ENCODE measurements at places on chromosomes 11 and 22.

GRCh38 chr11:82831364-82831763 is 68.9 kb downstream of the PRCP start:
- H3K36me3 ChIP-seq, result no peaks in the 10 kb centered on the region
- H3K4me1 ChIP-seq, result no peaks in the 10 kb centered on the region
- no peak for DNase-seq
- no peak overlapping the region for H3K4me3 ChIP-seq
- no peak overlapping the region for H3K27ac ChIP-seq

- H3K27ac ChIP-seq, result no peak overlapping the region
- H3K4me3 ChIP-seq, result no peak overlapping the region
- peaks cover 6% of the 10 kb centered on the region for H3K27me3 ChIP-seq
- no peaks in the 10 kb centered on the region for H3K4me1 ChIP-seq
These were observed 23.1 kb downstream of the FADD start for GRCh38 chr11:70226183-70226582.

DNA sequence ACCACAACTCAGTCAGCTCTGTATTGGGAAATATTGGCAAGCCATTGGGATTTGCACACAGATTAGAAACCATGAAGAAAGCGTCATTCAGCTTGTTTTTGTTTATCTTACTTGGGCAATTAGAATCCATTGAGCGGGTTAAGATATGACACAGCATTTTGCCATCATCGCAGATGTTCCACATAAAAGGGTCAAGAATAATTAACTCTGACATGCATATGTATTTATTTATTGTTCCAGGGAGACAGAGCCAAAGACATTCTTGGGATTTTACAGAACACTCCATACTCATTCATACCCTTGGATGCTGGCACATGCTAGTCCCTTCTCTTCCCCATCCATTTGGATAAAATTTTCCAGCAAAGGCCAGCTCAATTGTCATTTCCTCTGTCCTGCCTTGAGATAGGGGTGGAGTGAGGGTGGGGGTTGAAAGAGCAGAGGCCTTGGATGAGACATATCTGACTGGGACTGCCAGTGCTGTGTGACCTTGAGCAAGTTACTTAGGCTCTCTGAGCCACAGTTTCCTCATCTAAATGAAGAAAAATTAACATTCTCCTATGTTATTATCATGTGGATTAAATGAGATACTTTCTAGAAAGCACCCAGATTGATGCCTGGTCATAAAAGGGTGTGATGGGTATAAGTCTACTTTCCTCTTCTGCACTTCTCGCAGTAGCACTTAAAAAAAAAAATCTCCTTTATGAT is 179.7 kb downstream of the RRAS2 start:
- H3K4me1 ChIP-seq, result peaks cover 3% of the 10 kb centered on the region
- H3K27me3 ChIP-seq, result peaks cover 19% of the 10 kb centered on the region
- H3K36me3 ChIP-seq, result no peaks in the 10 kb centered on the region
- DNase-seq, result no peak
- H3K27ac ChIP-seq, result no peak overlapping the region

DNA sequence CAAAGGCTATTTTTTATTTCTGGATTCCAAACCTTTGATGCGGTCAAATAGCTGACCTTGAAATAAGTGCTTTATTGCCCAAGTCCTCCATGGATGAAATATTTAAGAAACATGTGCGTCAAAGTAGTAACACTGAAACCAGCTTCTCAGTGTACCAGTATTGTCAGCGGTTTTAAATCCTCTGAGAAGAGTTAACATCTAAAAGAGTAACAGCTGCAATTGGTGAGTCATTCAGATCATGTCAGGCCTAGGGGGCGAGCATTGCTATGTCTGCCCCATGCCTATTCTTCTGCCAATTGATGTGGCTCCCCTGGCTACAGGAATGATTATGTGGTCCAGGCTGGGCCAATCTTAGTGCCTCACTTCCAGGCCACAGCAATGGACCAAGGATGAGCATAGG is 263.3 kb upstream of the SORL1-AS1 start:
- H3K27me3 ChIP-seq, result peaks cover 31% of the 10 kb centered on the region
- peaks cover 2% of the 10 kb centered on the region for H3K36me3 ChIP-seq
- H3K27ac ChIP-seq, result no peak overlapping the region
- no peaks in the 10 kb centered on the region for H3K4me1 ChIP-seq

DNA sequence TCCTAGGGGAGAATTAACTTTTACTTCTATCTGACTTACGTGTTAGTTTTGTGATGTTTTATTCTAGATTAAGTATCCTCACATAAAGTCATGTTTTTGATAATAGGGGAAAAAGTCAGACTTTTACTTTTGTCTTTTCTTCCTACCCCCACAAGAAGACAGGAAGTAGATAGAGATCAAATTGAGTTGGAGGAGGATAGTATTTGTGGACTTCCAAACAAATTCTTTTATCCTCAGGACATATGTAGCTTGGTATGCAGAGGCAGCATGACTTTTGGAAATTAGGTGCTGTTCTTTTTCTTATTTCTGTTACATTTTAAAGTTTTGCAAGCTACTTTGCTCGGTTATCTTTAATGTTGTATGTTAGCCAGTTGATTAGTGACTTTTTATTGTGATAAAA is 61.4 kb downstream of the MTMR3 start:
- H3K27me3 ChIP-seq, result no peaks in the 10 kb centered on the region
- H3K36me3 ChIP-seq, result peaks cover 3% of the 10 kb centered on the region
- no peak overlapping the region for H3K27ac ChIP-seq
- no peak for DNase-seq

DNA sequence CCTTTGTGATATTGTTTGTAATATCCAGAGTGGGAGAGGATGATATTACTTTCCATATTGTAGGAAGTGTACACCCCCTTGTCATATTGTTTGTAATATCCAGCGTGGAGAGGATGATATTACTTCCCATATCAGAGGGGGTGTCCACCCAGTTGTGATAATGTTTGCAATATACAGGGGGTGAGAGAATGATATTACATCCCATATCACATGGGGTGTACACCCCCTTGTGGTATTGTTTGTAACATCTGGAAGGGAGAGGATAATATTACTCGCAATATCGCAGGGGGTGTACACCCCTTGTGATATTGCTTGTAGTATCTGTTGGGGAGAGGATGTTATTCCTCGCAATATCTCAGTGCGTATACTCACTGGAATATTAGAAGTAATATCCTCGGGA is 61.5 kb downstream of the PRSS23 start:
- peaks cover 34% of the 10 kb centered on the region for H3K27me3 ChIP-seq
- no peak for DNase-seq
- H3K27ac ChIP-seq, result no peak overlapping the region
- H3K36me3 ChIP-seq, result no peaks in the 10 kb centered on the region

DNA sequence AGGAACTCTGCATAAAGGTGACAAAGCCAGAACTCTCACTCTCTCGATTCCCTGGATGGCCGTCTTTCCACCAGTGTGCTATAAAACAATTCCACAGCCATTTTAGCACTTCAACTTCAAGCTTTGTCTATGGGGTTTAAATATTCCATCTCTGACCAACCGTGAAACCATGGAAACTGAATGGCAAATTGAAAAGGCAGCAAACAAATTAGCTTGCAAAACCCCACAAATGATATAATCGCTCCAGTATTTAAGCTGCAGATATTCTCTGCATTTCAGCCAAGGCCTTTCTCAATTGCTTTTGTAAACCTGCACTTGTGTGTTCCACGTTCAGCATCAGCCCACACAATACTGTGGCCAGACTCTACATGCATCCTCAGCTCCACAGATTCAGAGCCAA is 131.7 kb upstream of the ISX start:
- H3K4me3 ChIP-seq, result no peak overlapping the region
- no peak for DNase-seq
- H3K27ac ChIP-seq, result no peak overlapping the region
- no peaks in the 10 kb centered on the region for H3K36me3 ChIP-seq
- no peaks in the 10 kb centered on the region for H3K4me1 ChIP-seq

DNA sequence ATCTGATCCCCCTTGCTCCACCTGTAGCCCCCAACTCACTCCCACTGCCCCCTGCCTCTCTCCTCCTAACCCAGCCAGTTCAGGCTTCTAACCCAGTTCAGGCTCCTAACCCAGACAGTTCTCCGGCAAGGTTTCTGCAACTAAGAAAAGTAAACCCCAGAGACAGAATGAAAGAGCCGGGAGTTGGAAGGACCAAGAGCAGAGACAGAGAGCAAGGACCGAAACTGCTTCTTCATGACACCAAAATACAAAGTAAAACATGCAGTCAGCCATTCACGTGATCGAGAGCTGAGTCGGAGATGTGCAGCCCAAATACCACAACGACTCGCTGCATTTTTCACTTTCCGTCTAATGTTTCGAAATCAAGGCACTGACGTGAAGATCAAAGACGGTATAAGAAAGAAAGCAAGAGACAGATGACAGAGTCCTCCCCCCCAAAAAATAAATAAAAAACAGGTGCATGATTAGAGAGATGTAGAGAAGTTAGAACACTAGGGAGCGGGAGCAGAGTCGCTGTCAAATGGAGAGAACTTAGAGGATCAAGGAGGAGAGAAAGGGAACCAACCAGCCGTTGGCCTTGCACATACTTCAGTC is 884 bp downstream of the IL10RA start:
- no peaks in the 10 kb centered on the region for H3K27me3 ChIP-seq
- DNase-seq, result peak; percentile 56

DNA sequence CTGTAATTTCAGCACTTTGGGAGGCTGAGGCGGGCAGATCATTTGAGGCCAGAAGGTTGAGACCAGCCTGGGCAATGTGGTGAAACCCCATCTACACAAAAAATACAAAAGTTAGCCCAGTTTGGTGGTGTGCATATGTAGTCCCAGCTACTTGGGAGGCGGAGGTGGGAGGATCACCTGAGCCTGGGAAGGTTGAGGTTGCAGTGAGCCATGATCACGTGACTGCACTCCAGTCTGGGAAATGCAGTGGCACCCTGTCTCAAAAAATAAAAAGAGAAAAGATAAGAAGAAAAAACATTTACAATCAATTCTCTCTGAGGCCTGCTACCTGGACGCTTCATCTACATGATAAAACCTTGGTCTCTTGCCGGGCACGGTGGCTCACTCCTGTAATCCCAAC is 7.2 kb upstream of the CBL start:
- H3K4me3 ChIP-seq, result no peak overlapping the region
- H3K36me3 ChIP-seq, result no peaks in the 10 kb centered on the region
- H3K27me3 ChIP-seq, result peaks cover under 1% of the 10 kb centered on the region
- no peak overlapping the region for H3K27ac ChIP-seq
- DNase-seq, result no peak

DNA sequence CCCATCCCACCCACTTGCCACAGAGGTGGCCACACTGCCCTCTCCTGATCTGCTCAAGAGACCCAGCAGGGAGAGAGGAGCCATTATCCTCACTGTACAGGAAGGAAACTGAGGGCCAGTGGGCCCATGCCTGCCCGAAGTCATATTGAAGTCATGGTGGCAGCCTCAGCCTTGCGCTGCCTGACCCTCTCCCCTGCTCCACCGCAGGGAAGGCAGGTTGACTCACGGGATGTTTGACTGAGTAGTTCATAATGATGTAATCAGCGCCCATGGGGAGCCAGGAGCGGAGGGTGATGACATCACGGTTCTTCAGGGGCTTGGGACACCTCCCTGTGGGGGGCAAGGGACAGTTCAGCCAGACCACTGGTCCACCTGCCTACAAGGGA is 6.1 kb upstream of the ARAP1 start:
- H3K27ac ChIP-seq, result no peak overlapping the region
- H3K4me1 ChIP-seq, result peaks cover 13% of the 10 kb centered on the region
- H3K36me3 ChIP-seq, result peaks cover 8% of the 10 kb centered on the region
- H3K4me3 ChIP-seq, result no peak overlapping the region
- no peaks in the 10 kb centered on the region for H3K27me3 ChIP-seq

DNA sequence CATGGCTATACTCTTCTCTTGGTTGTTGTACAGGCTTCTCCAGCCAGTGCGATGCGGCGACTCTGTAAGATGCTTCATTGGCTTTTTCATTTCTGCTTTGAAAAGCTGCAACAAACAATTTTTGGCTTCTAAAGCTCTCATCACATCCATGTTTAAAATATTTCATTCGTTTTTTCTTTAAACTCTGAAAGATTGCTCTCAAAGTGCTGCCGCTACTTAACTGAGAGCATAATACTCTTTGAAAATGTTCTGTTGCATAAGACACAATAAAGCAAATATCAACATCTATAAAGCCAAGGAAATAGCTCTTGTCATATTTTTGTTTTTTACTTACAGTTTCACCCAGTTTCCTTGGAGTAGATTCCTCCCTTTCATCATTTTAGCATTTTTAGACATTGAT is 468.3 kb downstream of the TBC1D22A start:
- H3K4me3 ChIP-seq, result no peak overlapping the region
- no peak for DNase-seq
- no peaks in the 10 kb centered on the region for H3K4me1 ChIP-seq
- peaks cover 4% of the 10 kb centered on the region for H3K36me3 ChIP-seq
- H3K27me3 ChIP-seq, result peaks cover 5% of the 10 kb centered on the region
- H3K27ac ChIP-seq, result no peak overlapping the region

All from effector memory CD8-positive, alpha-beta T cell (primary cell).